ENCODE measurements at places on chromosomes 3 and 15.
A peak's percentile ranks its signal among the peaks of the same experiment; 100 is the strongest.

DNA sequence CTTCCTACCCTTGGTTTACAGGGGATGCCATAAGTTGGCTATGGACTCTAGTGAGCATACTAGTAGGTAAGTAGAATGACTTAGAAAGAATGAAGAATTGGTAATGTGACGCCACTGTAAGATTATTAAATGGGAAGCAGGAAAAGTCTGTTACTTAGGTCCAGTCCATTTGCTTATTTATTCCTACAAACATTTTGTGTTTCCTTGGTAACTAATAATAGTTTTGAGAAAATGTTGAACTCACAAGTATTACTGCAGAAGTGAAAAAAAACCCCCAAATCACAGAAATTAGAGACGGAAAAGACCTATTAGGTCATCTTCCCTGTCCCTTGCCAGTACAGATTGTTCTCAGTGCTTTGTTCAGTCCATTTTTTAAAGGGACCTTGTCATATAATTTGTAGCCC, 63.5 kb downstream of the CMSS1 start:
- no peak for DNase-seq

DNA sequence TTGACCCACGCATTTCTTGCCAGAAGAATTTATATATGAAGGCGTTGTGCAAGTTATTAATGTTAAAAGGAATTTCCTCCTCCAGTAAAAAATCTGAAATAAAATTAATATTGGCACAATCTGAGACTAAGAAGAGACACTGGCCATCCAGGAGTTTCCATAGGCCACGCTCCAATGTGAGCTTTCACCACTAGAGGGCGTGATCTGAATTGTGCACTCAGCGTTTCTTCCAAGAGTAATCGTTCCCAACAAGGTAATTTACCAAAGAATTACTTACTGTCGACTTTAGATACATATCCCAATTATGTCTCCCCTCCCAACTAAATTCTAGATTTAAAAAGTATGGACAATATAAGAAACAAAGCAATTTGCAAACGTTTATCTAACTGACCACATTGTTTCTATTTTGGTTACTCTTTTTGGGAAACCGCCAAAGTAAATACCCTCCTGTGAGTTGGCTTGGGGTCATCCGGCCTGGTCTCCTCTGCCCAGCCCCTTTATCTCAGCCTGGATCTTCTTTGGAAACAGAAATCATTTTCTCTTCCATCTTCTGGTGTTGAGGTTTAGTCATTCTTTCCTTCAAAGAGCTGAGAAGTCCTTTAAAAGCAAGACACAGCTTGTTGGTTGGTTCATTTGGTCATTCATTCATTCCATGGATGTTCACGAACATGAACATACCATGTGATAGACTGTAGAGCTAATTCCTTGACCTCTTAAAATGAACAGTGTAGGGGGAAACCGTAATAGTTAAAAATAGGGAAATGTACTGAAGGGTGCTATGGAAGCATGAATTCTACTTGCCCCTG, 26.2 kb downstream of the POLR2M start:
- no peak for DNase-seq

GRCh38 chr15:71201477-71201876, 86.2 kb downstream of the THSD4 start:
- DNase-seq, result peak; percentile 71

DNA sequence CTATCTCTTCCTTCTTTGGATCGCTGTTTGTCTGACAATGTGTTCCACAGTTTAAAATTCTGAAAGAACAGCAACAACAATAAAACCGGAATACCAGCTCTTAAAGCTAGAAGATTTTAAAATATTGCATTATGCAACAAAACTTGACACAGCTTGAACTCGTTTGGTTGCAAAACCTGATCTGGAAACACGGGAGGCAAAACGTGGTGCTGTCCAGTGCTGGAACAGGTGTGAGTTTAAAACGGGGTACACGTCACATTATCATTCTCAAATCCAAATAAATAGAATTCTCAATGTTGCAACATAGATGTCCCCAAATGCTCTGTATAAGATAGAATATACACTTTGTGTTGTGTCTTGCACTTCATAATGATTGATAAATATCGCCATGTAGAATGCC, 110.9 kb upstream of the LYSMD4 start:
- DNase-seq, result no peak

GRCh38 chr3:21062831-21063294, 688.1 kb downstream of the ZNF385D start:
- DNase-seq, result peak; percentile 48

DNA sequence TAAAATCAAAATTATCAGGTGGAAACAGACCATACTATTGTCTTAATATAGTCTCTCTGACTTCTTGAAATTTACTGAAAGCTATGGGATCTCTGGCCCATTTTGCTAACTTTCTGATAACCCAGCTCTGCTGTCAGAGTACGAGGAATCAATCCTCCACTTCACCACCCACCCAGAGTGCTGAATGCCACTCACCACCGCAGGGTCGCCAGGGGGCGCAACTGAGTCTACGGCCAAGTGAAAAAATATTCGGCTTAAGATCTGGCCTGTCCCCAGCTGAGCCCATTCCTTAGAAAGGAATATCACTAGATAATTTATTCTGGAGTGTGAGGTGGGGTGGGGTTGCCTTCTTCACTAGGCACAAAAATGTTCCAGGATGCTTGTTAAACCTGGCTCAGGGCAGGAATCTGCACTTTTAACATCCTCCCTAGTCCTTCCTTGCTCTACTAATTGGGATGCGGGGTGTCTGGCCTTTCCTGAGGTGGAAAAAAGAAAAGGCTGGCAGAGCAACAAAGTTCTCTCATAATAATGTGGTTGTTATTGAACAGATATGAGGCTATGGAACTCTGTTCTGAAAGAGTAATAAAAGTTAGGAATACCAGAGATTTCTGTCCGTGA, 520.6 kb downstream of the MFSD1 start:
- DNase-seq, result no peak

DNA sequence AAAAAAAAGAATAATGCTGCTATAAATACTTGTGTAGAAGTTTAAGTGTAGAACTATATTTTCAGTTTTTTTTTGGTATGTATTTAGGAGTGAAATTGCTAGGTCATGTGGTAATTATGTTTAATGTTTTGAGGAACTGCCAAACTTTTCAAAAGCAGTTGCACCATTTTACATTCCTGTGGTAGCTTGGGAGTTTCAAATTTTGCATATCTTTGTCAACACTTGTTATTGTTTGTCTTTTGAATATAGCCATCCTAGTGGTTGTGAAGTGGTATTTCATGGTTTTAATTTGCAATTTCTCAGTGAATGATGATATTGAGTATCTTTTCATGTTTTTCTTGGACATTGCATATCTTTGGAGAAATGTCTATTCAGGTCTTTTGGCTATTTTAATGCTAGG, 30.4 kb downstream of the SKIL start:
- no peak for DNase-seq

DNA sequence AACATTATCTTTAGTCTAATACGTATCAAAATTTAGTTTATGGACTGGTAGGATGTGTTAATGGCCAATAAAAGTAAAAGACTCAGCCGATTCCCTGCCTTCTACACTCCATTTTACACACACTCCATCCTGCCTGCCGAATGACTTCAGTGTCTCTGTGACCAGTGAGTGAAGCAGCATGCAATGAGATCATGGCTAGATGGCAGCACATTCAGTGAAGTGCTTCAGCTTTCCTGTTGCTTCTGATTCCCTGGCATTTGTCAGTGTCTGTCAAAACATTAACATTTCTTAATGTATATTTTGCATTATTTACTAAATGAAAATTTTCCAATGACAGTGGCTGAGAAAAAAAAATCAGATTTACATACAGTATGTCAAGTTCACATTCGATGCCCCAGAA, 412.0 kb downstream of the FHIT start:
- DNase-seq, result no peak

DNA sequence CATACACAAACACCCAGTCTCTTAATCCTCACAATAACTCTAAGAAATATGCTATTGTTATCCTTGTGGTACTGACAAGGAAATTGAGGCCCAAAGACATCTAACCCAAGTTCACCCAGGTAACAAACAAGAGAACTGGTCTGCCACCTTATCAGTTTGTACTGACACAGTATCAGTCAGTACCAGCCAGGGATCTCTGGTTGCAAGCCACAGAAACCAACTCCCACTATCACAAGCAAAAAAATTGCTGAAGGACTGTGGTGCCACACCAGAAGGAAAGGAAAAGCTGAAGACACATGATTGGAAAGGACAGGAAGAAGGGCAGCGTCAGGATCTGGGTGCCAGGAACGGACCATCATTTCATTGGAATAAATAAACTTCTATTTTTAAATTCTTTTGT, 63.8 kb upstream of the GLCE start:
- DNase-seq, result no peak

DNA sequence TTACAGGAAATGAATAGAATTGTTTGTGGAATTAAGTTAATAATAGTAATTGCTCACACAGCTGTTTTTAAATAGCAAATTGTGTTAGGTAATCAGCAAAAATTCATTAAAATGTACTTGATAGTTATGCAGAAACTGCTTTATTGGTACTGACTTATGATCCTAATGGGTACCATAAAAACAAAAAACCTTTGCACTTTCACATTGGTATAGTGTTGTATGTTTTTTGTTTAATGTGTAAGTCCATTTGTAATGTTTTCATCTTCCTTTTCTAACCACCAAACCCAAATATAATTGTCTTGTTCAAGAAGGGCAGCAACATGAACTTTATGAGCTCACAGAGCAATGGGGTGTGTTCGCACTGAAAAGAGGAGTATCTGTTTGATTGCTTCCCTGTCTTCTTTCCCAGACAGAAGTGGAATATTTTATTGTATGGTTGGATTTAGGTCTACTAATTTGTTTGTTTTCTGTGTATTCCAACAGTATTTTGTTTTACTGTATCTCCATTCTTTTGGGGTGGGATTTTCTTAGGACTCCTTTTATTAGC, 135.8 kb downstream of the TCF12 start:
- DNase-seq, result no peak

DNA sequence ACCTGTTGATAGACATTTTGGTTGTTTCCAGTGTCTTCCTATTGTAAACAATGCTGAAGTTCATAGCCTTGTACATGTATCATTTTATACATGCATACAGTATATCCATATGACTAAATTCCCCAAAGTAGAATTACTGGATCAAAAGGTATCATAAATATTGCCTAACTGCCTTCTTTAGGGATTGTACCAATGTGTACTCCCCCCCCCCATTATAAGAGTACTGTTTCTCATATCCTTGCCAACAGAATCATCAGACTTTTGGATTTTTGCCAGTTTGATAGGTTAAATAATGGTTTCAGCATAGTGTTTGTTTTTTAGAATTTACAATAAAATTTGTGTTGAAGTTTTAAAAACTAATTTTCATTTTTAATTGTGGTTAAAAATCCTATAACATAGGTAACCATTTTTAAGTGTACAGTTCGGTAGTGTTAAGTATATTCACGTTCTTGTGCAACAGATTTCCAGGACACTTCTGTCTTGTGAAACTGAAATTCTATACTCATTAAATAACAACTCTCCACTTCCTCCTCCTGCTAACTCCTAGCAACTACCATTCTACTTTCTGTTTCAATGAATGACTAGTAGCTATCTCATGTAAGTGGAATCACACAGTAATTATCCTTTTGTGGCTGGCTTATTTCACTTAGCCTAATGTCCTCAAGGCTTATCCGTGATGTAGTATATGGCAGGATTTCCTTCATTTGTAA, 30.8 kb upstream of the MAP3K13 start:
- DNase-seq, result no peak

- DNase-seq, result no peak
Measured at GRCh38 chr15:70475407-70475781, 288.0 kb downstream of the UACA start.

GRCh38 chr3:4776980-4777581, 202.2 kb upstream of the BHLHE40 start:
- no peak for DNase-seq

- no peak for DNase-seq
Measured at GRCh38 chr3:194450341-194450740, 36.5 kb downstream of the ATP13A3 start.

DNA sequence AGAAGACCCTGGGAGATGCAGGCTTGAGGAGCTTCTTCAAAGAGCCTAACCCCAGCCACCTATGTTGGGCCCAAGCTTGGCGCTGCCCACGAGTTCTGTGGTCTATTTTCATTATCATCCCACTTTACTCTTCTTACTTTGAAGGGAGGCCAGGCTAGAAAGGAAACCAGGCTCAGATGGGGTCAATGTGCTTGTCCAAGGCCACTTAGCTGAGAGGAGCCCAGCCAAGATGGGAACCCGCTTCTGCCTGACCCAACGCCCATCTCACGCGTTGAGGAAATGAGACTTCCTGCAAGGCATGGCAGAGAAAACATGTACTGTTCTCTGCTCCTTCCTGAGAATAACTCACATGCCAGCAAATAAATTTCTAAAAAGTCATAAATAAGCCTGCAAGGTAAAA, 486.3 kb upstream of the PROK2 start:
- no peak for DNase-seq

DNA sequence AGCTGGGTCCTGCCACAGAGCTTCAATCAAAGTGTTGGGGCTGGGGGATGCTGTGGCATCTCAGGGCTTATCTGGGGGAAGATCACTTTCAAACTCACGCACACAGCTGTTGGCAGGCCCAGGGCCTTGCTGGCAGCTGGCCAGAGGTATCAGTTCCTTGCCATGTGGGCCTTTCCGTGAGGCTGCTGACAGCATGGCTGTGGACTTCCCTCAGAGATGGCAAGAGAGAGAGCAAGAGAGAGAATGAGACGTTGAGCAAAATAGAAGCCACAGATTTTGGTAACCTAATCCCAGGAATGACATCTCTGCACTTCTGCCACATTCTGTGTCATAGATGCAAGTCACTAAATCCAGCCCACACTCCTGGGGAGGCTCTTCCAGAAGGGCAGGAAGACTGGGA, 91.0 kb downstream of the TPRG1 start:
- DNase-seq, result no peak

- DNase-seq, result no peak
Measured at GRCh38 chr3:145942052-145942451, 218.9 kb downstream of the PLOD2 start.

DNA sequence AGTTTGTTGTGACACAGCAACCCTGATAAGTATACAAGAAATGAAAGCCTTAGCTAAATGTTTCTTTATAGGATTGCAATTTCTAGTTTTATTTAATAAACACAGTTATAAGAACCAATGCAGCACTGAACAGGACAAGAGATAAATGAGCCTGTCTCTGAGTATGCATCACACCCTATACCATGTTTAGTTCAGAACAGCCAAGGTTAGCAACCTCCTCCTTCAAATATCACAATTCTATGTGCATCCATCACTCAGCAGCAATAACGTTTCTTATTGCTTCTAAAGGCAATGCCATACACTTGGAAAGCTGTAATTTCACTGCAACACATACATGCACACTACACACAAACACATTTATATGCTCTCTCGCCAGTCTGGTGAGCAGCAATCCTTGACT, 280.6 kb downstream of the PTPRG start:
- no peak for DNase-seq

DNA sequence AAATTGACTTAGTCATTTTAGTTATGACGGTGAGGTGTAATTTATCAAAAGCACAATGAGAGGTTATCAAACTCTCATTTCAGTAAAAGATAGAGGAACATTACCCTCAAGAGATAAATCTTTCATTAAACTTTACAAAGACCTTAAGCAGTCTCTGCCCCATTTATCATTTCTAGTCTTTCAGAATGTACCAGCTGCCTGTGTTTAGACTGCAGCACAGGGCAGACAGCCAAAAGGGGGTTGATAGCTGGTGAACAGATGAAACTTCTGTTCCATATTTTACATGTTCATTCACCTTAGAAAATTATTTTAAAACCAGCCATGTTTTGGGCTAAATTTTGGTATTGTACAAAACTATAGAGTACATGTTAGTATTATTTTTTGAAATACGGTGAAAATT, 514.6 kb upstream of the CNTN3 start:
- DNase-seq, result no peak

- no peak for DNase-seq
Measured at GRCh38 chr3:181872887-181873286, 161.2 kb downstream of the SOX2 start.
